A172 (cell line): ENCODE measurements at places on chromosomes 13 and 19. TPM values are rescaled to one million over a fixed set of nuclear protein-coding genes. Genes with fewer than 3 reads are reported as not detected.

GRCh38 chr13:45823583-45823982, 28.0 kb downstream of the SIAH3 start:
- DNase-seq = no peak

- peak; percentile 36 for DNase-seq
Measured at GRCh38 chr13:105202354-105202753, 1333.1 kb downstream of the EFNB2 start.

IL17D gene
- 0.34 and 2.2 TPM in 2 replicates for total RNA-seq

AXL gene
- total RNA-seq = 418 and 457 TPM in 2 replicates

C19orf73 gene
- total RNA-seq = not detected in 2 replicates

OR7C1 gene
- total RNA-seq = not detected in 2 replicates

DNA sequence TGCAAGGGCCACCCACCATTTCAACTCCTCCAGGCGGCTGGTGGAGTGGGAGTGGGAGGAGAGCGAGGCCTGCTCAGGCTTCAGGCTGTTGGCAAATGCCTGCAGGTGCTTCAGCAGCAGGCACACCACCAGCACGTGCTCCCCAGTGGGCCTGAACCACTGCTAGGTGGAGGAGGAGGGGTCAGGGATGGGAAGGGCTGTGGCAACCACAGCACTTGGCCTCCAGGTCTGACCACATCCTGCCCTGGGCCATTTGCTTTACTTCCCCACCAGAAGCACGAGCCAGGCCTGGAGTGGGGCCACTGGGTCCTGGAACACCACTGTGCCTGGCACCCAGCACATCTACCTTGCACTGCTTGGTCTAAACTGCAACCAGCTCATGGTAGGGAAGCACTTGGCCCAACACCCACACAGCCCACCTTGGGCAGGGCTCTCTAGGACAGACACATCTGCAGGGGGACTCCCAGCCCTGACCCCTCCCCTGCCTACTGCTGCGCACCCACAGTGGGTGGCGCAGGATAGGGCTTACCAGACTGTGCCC, 26.2 kb downstream of the TUBA3C start:
- peak; percentile 6 for DNase-seq

DNA sequence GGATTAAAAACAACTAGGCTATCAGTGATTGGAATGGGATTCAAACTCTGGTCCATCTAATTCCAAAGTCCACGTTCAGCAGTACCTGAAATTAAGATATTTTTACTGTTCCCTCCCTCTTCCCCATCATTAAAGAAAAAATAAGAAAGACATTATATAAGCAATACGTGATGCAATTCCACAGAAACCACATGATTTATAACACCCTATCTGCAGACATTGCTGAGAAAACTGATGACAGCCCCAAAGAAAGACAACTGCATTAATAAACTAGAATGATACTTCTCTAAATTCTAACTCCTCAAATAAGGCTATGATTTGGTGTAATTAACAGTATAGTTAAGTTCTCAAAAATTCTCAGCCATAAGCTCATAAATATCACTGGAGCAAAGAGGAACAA, 19.1 kb downstream of the LNX2 start:
- DNase-seq = no peak

GRCh38 chr19:55265723-55266386, 7.0 kb upstream of the PPP6R1 start:
- no peak for DNase-seq

ATP7B gene
- 2.0 and 2.3 TPM in 2 replicates for total RNA-seq

DNA sequence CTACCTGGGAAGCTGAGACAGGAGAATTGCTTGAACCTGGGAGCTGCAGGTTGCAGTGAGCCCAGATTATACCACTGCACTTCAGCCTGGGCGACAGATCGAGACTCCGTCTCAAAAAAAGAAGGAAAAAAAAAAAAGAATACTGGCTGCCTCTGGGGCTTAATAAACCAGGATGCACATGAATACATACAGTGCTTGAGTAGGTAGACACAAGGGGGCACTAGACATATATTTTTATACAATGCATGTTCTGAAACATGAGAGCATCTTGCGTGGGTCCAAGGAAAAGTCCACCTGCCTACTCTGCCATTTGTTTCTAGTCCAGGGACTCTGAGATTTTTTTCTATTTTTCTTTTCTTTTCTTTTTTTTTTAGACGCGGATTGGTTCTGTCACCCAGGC, 31.2 kb downstream of the KEAP1 start:
- DNase-seq = peak; percentile 49

GRCh38 chr19:994516-994915, 5.7 kb upstream of the GRIN3B start:
- no peak for DNase-seq

PABPC3 gene
- total RNA-seq = not detected in 2 replicates

GRCh38 chr13:30256713-30257467, 50.5 kb downstream of the KATNAL1 start:
- DNase-seq = no peak

DNA sequence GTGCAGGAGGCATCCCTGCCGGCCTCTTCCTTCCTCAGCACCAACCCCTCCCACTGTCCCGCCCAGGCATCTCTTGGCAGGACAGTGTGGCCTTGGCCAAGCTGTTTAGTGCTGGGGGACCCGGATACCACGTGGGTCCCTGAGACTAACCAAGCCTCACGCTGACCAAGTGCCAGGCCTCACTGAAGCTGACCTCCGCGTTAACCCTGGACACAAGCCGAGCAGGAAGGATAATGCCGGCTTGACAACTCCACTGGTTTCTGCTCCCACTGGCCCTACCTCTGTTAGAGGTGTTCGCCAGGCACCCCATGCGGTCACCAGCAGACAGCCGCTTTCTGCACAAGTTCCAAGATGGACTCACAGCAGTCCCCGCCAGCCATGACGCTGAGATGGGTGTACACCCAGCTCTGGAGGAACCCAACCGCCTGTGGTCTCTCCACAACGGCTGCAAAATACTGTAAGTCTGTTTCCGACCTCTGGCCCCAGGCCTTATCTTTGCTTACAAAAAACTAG, 12.4 kb downstream of the GRTP1 start:
- no peak for DNase-seq

DNA sequence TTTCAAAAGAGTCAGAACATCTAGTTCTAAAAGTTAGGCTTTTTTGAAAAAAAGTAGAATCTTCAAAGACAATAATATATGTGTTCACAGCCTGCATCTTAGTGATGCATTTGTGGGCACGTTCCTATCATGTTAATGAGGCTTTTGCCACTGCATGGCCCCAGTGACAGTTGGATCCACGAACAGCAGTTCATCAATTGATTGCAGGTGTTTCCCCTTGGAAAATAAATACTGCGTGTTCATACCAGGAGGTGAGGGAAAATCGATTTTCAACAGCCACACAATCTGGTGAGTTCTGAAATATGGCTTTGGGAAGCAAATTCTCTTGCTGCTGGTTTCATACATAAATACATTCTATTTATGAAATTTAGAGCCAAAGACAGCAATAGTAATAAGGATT, 343.8 kb upstream of the SLC10A2 start:
- DNase-seq = no peak

- DNase-seq = peak; percentile 11
Measured at GRCh38 chr13:108102771-108103170, 112.6 kb downstream of the LIG4 start.

DNA sequence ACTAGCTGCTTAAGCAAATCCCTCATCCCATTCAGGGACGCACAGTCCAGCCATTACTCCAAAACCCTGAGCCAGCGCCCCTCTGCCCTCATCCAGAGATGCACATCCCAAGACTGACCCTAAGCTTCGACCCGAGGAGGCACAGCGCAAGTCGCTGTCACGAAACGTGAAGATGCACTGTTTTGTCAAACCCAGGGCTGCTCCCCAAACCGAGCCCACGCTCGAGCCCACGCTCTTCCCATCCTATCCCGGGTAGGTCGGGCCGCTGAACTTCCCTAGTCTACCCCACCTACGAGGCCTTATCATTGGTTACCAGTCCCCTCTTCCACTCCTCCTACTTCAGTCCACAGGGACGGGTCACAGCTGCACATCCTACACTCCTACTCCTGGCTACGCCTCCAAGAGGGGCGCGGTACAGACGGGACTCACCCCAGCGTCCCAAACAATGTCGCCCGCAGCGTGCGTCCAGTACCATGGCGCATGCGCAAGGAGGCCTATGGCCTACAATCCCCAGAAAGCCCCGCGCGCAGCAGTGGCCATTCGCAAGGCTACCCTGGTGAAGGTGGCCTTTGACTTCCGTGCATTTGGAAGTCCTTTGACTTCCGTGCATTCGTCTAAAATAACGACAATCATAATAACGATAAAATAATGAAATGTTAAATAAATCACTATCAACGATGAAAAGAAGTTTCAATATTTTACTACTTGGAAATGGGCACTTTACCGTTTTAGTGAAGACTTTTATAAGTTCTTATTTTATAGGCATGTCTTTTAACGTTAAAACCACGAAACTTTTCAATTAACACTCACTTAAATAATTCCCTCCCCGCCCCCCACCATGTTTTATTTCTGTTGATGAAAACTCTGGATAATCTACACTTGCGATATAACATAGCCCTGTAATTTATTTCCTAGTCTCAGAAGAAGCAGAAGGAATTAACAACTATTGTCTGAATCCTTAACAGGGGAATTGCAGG, at the start of gene ZNF285:
TSS of gene ZNF285 (minus strand) at position 470 of the 977 bp plus-strand sequence. CDS start 4,395 bp downstream, outside the sequence.
- no peak for DNase-seq

DNA sequence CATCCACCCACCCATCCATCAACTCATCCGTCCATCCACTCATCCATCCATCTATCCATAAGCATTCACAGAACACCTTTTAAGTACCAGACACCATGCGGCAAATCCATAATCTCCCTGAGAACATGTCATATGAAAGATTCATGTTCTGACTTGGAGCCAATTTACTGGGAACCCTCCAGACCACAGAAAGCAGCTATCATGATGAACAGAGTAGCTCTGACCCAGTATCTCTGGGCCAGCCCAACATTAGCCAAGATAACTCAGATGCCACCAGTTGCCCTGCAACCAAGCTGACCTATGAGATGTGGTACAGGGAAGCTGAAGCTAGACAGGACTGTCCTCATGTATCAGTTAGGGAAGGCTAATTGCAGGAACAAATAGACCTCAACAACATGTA, 51.3 kb downstream of the ALOX5AP start:
- DNase-seq = no peak

DNA sequence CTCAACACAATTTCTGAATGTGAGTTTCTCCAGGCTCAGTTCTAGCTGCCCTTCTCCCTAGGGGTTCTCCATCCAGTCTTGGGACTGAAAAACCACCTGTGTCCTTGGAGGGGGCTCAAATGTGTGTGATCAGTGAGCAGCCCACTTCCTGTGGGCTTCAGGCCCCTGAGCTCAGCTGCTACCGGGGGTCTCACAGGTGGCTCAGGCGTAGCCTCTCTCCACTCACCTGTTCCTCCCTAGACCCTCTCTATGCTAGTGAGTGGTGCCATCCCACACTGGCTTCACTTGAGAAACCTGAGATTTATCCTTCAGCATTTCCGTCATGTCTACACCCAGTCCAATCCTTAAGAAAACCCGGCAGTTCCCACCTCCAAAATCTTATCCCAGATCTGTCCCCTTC, 39.8 kb upstream of the GPI start:
- DNase-seq = no peak

DNA sequence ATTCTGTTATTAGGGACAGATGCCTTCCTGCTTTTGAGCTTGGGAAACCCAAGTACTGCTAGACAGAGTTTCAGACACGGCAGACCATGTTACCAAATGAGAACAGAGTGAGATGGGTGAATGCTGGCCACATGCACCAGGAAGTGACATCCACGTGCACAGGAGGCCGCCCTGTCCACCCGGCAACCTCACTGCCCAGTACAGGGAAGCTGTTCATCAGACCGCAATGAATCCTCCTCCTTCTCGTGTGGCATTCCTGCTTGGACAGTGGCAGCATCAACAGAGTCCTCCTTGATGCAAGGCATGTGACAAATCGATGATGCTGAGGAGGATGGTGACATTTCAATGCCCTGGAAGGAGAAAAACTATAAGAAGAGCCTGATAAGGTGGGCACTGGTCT, 191.0 kb upstream of the SOX1 start:
- no peak for DNase-seq

DNA sequence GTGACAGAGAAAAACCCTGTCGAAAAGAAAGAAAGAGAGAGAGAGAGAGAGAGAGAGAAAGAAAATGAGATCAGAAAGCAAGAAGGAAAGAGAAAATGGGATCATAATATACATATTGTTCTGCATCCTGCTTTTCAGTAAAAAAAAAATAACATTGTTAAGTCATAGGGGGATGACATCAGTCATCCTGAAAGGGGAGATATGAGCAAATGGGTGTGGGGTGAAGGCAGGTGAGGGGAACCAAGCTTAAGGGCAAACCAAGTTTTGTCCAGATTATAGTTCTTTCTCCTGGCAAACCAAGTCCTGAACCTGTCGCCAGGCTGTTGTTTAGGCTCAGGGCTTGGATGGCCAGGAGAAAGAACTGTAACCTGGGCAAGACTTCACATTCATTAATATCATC, 92.6 kb upstream of the TMTC4 start:
- DNase-seq = no peak

DNA sequence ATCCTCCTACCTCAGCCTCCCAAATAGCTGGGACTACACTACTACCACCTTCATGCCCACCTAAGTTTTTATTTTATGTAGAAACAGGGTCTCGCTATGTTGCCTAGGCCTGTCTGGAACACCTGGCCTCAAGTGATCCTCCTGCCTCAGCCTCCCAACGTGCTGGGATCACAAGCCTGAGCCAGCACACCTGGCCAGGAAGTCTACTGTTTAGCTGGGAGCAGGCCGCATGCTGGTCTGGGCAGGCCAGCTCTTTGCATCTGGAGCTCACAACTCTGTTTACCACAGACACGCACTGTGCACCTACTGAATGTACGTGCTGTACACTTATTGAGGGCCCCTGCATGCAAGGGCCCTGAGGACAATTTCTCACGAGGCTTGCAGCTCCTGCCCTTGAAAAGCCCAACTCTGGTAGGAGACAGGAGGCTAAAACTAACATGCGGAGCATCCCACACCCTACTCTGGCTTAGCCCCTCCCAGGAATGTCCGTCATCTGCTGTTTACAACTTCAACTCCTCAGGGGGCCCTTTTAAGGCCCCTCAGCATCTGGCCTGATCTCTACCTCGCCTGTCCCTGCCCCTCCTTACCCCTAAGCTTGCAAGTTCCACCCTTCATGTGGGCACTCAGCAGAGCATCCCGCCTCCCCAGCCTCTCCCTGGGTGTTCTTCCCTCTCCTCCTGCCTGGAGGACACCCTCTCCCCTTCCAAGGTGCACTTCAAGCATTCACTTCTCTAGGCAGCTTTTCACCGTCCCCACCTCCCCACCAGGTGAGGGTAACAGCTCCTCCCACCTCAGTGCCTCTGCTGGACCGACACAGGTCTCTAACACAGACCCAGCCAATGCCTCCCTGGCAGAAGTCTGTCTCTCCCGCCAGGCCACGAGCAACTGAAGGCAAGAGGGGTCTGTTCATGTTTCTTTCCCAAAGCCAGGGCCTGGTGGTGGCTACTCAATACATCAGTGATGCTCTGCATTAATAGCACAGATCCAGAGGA, 114.2 kb upstream of the UQCRFS1 start:
- no peak for DNase-seq

- DNase-seq = no peak
Measured at GRCh38 chr13:48142436-48142835, 47.5 kb upstream of the MED4 start.

DNA sequence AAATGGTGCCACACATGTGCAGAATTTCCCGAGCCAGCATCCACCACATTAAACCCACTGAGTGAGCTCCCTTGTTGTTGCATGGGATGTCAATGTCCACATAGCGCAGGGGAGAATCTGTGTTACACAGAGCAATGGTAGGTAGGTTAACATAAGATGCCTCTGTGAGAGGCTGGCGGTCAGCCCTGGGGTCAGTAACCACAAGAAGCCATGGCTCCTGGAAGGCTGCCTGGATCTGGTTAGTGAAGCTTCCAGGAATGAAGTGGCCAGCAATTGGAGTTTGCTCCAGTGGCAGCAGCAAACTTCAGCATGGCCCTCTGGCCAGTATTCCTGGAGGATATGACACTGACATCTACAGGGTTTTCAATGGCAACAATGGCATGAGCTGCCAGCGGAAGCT, 37.0 kb upstream of the PCDH9 start:
- no peak for DNase-seq
